GM12865 (cell line): ENCODE measurements at places on chromosomes 5 and 9.

DNA sequence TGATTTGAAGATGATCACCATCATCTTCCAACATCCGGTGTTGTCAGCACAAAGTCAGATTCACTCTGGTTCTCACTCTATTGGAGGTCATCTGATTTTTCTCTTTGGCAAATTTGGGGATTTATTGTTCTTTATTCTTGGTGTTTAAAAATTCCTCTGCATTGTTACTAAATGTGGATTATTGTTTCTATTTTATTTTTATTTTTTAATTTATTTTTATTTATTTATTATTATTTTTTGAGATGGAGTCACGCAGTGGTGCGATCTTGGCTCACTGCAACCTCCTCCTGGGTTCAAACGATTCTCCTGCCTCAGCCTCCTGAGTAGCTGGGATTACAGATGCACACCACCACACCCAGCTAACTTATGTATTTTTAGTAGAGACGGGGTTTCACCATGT lies 72.9 kb upstream of the TGFBR1 start:
- no peak for DNase-seq

DNA sequence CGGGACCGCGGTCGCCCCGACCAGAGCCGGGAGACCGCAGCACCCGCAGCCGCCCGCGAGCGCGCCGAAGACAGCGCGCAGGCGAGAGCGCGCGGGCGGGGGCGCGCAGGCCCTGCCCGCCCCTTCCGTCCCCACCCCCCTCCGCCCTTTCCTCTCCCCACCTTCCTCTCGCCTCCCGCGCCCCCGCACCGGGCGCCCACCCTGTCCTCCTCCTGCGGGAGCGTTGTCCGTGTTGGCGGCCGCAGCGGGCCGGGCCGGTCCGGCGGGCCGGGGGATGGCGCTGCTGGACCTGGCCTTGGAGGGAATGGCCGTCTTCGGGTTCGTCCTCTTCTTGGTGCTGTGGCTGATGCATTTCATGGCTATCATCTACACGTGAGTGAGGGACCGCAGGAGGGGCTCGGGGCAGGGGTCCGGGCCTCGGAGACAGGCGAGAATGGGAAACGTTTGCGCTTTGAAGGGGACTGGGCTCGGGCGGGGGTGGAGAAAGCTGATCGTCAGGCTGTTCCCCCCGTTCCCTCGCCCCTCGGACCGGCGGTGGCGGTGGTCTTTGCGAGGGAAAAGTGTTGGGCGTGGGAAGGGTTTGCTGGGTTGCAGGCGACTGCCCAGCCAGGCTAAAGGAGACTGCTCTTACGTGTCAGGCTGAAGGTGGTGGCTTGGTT lies 457 bp downstream of the UGCG start:
- DNase-seq: no peak

GRCh38 chr5:136518174-136518573 lies 152.8 kb upstream of the TRPC7 start:
- DNase-seq: no peak

- DNase-seq: peak; percentile 61
Measured at GRCh38 chr9:119968836-119969707, 599.8 kb upstream of the BRINP1 start.

GRCh38 chr5:35369965-35370790 lies 139.9 kb upstream of the PRLR start:
- no peak for DNase-seq

DNA sequence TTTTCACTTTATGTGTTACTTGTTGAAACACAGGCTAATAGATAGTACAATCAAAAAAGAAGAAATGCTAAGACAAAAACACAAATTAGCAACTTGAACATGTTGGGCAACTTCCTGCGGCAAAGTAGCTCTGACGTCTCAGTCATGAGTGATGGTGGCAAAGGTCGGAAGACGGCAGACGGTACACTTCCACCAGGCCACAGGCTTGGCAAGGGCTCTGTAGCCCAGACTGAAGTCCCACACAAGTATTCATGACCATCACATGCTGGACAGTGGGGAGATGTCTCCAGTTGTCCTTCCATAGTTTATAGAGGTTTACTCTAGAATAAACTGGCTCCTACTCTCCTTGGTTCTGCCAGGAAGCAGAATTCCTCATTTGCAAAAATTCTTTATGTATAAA lies 831.3 kb downstream of the MTRR start:
- no peak for DNase-seq

DNA sequence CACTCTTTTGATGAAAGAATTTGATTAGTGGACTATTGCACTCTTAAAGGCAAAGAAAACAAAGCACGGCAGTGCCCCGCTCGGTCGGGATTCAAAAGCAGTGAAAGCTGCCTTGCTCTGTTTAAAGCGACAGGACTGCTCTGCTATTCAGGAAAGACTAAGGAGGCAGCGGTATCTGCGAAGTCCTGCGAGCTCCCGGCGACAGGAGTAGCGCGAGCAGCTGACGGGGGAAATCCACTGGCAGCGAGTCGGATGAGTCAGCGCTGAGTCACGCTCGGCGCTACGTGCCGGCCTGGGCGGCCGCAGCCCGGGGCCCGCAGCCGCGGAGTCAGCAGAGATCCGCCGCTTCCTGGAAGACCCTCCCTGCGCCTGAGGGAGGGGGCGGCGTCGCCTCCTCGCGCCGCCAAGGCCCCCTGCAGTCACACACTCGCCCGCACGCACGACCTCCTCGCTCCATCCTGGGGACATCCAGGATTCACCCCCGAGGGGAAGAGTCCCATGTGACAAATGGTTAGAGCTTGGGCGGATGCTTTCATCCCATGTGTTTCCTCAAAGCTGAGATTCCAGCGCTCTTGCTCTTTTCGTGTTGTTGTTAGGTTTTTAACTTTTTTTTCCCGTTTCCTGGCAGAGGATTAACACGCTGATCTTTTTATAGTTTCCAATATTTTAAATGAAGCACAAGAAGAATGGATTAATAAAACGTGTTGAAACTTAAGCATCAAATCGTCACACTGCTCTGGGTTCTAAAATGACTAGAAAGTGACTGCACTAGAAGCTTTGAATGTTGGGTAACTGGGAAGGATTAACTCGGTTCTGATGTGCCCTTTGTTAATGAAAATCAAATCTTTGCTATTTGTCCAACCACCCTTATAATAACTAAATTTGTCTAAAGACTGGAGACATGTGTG lies 102.5 kb downstream of the ARRDC3 start:
- DNase-seq: peak; percentile 92

DNA sequence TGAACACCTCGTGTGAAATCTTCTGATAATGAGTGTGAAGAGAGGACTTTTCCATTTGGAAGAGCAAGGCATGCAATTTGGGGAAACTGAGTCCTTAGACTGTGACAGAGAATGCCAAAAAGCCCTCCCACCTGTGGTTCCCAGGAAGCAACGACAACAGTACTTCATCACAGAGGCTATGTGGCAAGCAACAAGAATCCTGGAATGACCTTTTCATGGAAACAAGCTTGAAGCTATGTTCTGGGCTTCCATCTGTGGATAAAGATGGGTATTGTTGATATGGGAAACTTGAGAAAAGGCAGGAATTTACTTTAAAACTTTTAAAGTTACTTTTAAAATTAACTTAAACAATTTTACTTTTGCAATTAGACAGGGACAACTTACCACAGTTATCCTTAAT lies 131.2 kb upstream of the ANKH start:
- DNase-seq: no peak

DNA sequence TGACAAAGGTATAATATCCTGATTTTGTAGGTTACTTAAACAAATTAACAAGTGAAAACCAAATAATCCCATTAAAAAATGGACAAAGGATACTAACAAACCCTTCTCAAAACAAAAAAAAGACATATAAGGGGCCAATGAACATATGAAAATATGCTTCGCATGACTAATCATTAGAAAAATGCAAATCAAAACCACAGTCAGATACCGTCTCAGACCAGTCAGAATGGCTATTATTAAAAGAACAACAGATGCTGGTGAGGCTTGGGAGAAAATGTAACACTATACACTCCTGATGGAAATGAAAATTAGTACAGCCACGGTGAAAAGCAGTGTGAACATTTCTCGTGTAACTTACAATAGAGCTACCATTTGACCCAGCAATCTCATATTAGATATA lies 1542.2 kb upstream of the CDH9 start:
- no peak for DNase-seq

GRCh38 chr5:124056991-124057723 lies 545.2 kb downstream of the CSNK1G3 start:
- peak; percentile 59 for DNase-seq

GRCh38 chr5:141849415-141850243 lies 28.6 kb downstream of the PCDH1 start:
- peak; percentile 77 for DNase-seq

GRCh38 chr5:137114529-137114928 lies 384.6 kb downstream of the SPOCK1 start:
- no peak for DNase-seq

- no peak for DNase-seq
Measured at GRCh38 chr9:114084282-114085073, 6.4 kb upstream of the AMBP start.

- peak; percentile 66 for DNase-seq
Measured at GRCh38 chr5:181184845-181185216, 20.2 kb downstream of the TRIM7 start.

- DNase-seq: peak; percentile 88
Measured at GRCh38 chr9:87464110-87464991, 33.3 kb upstream of the DAPK1 start.

DNA sequence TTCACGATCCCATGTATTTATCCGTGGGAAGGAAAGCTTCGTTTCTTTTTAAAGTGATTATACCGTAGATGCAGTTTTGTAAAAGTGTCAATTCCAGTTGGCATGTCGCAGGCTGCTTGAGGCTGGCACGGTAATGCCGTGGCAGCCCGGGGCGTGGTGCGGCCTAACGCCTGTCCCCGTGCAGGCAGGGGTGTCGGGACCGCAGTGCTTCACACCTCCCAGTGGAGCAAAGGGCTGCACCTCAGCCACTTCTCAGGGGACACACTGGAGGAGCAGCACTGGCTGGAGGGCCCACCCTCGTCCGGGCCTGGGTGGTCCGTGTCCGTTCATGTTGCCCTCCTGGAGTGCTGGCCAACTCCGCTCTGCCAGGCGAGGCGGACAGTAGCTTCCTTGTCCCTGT lies 103.2 kb downstream of the RXRA start:
- DNase-seq: no peak

DNA sequence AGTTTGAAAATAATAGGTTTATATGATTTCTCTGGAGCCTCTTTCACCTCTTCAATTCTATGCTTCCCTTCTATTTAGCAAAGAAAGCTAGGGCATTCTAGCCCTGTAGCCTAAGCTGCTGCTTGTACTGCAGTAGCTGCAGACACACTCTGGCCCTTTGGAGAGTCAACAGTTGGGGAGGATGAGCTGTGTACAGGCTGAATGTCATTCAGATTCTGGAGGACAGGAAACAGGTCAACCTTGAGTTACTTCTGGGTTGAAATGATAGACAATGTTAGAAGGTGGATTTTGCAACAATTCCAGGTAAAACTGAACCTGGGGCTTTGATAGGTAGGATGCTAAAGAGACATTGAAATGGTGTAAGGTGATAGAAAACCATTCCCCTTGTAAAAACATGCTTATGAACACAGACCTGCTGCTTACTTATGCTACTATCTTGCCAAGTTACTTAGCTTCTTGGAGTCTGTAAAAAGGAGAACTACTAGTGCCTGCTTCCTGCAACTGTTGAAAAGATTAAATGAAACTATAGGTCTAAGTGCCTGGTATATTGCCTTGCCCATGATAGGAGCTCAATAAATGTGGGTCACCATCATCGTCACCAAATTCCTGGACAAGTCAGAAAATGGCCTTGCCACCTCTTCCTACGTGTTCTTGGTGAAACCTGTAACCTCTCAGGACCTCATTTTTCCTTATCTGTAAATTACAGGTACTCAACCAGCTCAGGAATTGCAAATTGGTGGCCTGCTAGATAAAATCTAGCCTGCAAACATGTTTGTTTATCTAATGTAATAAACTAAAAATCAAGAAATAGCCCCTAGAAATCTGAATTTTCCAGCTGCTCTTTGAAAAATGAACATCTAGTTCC lies 83.7 kb downstream of the GALNT10 start:
- DNase-seq: no peak

DNA sequence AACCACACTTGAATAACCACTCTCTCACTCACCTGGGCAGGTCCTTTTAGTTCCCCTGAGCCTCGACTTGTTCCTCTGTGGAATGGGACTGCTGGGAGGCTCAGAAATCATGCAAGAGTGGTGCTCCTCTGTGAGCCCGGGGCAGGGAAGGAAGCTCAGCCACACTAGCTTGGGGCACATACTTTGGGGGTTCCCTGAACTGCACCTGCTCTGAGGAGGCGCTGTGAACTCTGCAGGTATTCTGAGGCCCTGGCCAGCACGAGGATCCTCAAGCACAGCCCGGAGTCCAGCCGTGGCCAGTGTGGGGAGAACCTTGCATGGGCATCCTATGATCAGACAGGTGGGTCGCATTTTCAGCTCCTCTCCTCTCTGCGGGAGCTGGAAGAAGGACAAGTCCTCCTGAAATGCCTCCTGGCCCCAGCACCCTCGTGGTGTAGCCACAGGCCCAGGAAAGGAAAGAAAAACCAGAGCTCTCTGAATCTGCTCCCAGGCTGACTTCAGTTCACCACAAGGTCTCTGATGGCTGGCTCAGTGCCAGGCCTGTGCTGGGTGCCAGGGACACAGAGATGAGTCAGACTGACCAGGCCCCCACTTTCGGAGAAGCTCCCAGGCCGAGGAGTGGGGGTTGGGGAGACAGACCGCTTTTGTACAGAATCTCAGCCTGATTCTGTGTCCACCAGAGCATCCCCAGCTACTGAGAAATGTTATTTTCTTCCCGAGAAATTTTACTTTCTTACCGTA lies 11.9 kb downstream of the GLIPR2 start:
- DNase-seq: peak; percentile 97

GRCh38 chr5:168362097-168362885 lies 70.8 kb downstream of the WWC1 start:
- DNase-seq: no peak
